GM23338 (cell line): ENCODE measurements at places on chromosomes 12 and 14.

DNA sequence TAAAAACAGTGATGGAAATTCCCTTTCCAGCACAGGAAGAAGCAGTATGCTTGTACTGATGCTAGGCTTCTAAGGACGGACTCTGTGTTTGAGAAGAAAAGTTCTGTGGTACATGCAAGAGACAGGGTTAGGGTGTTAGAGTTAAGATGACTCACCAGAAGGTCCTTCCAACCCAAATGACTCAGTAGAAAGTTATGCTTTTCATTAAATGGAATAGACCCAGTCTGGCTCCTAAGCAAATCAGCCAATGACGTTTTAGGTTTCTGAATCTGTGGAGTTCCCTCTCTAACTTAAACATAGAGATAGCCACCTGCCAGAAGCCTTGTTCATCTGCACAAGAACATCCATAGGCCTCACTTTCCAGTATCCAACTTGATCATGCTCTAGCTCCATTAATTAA lies 5.7 kb downstream of the PTHLH start:
- DNase-seq = no peak

GRCh38 chr12:76678992-76679391 lies 84.9 kb upstream of the ZDHHC17 start:
- no peak for DNase-seq

DNA sequence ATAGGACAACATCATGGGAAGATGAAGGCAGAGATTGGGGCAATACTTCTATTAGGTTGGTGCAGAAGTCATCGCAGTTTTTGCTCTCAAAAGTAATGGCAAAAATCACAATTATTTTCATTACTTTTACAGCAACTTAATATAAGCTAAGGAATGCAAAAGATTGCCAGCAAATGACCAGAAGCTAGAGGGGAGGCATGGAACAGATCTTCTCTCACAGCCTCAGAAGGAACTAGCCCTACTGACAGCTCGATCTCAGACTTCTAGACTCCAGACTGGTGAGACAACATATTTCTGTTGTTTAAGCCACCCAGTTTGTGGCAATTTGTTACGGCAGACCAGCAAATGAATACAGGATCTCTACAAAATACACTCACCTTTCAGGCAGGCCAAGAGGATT lies 348.5 kb upstream of the TBX3 start:
- DNase-seq = no peak

- DNase-seq = peak; percentile 89
Measured at GRCh38 chr12:52307836-52308805, 13.1 kb downstream of the KRT83 start.

DNA sequence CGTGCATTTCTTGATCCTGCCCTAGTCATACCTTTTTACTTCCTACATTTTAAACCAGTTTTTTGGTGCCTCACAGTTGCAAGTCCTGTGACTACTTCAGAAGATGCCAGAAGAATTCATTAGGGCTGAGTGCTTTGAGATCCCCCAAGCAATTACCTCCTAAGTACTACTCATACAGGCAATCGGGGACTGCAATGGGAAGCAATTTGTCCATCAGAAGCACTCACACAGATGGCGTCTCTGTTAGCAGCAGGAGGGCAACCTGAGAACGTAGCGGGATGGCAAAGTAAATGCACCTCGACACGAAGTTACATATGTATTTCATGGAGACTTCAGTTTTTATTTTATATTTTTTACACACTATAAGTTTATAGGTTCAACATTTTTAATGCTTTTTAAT lies 188.3 kb downstream of the CAPZA3 start:
- no peak for DNase-seq

DNA sequence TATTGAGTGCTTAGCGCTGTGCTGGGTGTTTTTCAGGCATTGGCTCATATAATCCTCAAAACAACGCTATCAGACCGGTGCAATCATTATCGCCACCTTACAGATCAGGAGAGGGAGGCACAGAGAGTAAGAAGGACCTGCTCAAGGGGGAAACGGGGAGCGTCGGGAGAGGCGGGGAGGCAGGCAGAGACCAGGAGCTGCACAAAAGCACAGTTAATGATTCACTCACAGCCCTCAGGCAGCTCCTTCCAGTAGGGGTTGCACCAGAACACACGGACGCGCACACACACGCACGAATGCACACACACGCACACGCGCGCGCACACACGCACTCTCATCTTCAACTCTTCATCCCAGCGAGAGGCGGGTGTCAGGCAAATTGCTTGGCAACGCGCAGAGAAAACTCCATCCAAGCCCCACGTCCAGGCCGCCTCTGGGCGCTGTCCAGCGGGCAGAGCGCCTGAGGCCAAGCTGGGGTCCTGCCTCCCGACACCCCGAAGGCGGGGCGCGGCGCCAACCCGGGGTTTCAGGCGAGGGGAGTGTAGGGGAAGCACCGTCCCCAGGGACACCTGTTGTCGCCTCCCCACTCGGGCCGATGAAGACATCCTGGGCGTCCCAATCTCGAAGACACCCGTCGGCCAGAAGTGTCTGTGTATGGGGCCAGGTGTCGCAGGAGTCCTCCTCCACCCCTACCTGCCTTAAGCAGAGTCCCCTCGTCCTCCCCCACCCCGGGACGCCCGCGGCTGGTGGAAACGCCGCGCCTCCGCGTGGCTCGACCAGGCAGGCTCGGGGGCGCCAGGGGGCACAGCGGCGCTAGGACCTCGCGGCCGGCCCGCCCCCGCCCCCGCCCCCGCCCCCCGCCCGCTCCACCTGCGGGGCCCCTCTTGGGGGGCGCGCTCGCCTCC lies 35.5 kb upstream of the STON2 start:
- DNase-seq = peak; percentile 79

DNA sequence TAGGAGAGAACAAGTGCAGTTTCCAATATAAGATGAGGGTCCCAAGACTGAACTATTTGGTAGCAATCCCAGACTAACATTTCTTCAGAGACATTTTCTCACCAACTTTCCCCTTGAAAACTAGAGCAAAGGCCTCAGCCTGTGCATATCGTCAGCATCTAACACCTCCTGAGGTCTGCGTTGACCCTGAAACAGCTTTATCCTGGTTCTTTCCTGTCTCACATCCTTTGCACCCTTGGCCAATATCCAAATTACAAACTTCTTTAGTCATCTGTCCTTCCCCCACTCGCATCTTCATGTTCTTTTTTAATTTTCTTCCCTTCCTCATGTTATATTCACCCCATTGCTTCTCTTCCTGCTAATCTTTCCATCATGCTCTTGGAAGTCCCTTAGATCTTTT lies 83.0 kb downstream of the FAR2 start:
- no peak for DNase-seq

DNA sequence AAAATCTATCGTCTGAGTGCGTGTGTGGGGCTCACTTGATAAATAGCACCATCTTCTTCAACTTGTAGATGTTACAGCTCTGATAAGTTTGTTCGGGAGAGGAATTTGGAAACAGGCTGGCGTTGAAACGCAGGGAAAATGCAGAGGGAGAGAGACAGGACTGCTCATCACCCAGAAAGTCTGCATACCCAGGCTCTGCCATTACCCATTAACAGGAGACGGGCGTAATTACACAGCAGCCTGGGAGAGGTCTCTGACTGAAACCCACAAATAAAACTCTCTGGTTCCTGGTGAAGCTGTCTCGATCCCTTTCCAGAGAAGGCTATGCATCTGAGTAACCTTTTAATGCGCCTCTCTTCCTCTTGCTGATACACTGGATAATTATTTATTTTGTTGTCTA lies 547.3 kb downstream of the BCL11B start:
- DNase-seq = peak; percentile 17

- no peak for DNase-seq
Measured at GRCh38 chr12:52279422-52280318, 5.2 kb downstream of the KRT86 start.

GRCh38 chr14:95018821-95019220 lies 138.5 kb downstream of the DICER1 start:
- no peak for DNase-seq

GRCh38 chr12:49019120-49019430 lies 499 bp upstream of the PRKAG1 start:
- no peak for DNase-seq

DNA sequence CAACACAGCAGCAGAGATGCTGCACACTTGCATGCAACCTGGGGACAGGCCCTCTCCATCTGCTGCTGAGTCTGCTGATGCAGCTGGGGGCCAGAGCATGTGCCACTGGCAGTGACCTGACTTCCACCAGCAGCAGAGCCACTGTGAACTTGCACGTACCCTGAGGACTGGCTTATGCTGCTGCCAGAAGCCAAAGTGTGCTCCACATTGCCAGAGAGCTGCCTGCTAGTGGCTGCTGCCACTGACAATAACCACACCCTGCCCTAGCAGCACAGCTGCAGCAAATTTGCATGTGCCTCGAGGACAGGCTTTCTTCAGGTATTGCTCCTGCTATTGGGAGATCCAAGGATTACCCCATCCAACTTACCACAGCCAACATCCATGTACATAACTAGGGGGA lies 4.5 kb upstream of the PRR4 start:
- DNase-seq = no peak

- no peak for DNase-seq
Measured at GRCh38 chr12:112282920-112283319, 99.3 kb downstream of the HECTD4 start.

DNA sequence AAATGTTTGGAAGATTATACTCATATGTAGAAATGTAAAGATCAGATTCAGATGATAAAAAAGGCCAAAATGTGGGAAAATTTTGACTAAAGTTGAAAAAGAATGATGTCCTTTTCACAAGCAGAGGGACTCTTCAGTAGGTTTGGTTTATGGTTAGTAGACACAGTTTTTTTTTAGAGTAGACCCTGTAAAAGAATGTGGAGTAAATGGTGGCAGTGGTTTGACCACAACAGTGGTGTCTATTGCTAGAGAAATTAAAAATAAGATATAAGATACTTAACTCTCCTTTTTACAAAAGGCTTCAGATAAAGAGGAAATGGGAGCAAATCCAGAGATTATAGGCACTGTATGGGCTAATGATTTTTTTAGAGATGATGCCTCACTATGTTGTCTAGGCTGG lies 21.8 kb downstream of the RAP1B start:
- DNase-seq = no peak

DNA sequence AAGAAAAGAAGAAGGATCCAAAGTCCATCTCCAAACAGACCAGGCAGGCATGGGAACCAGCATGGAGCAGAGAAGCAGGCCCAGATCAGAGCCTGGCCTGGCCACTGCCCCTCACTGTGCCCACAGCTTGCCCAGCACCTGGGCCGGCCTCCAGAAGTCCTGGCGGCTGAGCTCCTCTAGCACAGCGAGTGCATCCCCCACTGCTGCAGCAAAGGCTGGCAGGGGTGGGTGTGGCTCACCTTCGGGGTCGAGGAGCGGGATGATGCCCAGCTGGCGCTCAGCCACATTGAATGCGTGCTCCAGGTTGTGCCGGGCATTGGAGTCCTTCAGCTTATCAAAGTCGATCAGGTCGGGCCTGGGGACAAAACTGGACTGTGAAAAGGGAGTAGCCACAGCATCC lies 78.7 kb downstream of the SPTB start:
- no peak for DNase-seq

GRCh38 chr14:76154539-76155126 lies 2.9 kb downstream of the GPATCH2L start:
- DNase-seq = no peak

DNA sequence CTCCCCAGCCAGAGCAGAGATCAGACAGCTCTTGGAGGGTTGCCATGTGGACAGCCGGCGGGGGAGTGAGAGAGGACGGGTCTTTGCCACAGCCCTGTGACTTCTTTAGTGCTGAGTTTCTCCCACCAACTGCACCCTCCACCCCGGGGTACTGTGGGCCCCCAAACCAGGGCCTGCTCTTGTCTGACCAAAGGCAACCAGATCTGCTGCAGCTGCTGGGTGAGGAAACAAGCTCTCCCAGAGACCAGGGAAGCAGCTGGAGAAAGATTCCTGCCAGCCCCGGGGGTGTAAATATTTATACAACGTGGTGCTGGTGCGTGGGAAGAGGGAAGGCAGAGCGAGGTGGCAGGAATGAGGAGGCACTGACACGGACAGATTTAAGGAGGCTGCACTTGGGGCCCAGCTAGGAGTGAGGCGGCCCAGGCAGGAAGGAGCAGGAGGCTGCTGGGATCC lies 14.3 kb upstream of the ZFP36L1 start:
- no peak for DNase-seq

GRCh38 chr12:101077791-101078528 lies 132.1 kb downstream of the SLC5A8 start:
- DNase-seq = no peak

- DNase-seq = no peak
Measured at GRCh38 chr12:132286912-132287311, 42.5 kb downstream of the GALNT9 start.

- DNase-seq = no peak
Measured at GRCh38 chr12:65517656-65518210, 239.2 kb downstream of the MSRB3 start.

DNA sequence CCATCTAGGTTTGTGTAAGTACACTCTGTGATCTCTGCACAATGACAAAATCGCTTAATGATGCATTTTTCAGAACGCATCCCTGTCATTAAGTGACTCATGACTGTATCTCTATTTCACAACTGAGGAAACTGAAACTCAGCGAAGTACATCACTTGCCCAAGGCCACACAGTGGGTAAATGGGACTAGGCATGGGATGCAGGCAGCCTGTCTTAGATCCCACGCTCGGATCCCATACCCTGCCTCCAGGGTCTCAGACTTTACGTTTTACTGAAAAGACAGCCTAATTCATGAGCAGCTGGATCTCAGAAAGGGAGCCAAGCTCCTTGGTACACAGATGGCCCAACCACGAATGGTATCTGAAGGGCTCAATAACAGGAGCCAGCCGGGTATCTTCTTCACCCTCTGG lies 2.4 kb upstream of the MLEC start:
- DNase-seq = no peak

- DNase-seq = no peak
Measured at GRCh38 chr12:50626026-50626425, 121.2 kb downstream of the DIP2B start.

DNA sequence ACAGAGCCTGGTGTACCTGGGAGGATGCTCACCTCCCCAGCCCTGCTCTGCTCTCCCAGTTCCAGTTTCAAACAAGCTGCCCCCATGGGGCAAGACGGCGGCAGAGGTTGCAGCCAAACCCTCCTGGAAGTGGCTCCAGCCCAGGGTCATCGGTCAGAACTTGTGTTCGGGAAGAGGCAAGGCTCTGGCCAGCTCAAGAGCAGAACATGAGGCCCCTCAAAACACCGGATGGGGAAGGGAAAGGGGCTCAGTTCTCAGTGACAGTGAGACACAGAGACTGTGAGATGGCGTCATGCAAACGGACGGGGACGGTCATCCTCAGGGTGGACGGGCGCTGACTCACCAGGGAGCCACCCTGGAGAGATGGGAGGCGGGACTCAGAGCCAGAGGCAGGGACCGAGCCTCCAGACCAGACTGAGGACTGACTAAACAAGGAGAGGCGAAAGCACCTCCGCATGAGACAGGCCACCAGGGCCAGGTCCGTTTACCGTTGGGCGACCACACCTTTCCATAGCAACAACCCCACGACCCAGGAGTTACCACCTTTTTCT lies 63.9 kb upstream of the GALNT9 start:
- DNase-seq = no peak
